RCC 7860 (cell line): ENCODE measurements at places on chromosomes 16 and 17.
A peak's percentile ranks its signal among the peaks of the same experiment; 100 is the strongest.

- DNase-seq: peak; percentile 27
Measured at GRCh38 chr17:31722251-31723056, 136.6 kb downstream of the COPRS start.

- DNase-seq: peak; percentile 85
Measured at GRCh38 chr17:62963296-62963695, 2.7 kb upstream of the TANC2 start.

DNA sequence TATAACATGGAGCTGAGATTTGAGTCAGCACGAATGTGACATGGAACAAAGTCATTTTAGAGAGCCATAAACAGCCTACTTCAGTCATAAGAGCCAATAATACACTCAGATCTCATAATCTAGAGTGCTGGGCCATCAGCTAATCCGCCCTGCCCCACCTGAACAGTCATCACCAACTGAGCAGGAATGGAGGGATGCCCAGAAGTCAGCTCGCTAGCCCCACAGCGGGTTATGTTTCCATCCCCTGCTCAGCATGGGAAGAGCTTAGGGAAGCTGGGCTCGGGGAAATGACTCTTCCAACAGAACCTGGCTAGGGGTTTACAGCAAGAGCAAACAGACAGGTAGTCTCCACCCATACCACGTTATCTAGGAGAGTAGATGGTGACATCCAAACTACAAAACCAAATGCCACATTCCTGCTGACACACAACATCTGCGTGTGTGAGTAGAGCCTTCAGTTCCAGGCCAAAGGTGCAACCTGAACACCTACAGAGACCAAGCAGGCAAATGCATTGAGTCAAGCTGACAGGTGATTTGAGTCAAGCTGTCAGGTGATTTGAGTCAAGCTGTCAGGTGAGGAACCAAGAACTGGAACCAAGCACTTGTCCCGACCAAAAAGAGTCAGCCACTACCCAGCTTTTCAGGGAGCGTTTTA, 2.0 kb downstream of the TMEM11 start:
- DNase-seq: no peak

DNA sequence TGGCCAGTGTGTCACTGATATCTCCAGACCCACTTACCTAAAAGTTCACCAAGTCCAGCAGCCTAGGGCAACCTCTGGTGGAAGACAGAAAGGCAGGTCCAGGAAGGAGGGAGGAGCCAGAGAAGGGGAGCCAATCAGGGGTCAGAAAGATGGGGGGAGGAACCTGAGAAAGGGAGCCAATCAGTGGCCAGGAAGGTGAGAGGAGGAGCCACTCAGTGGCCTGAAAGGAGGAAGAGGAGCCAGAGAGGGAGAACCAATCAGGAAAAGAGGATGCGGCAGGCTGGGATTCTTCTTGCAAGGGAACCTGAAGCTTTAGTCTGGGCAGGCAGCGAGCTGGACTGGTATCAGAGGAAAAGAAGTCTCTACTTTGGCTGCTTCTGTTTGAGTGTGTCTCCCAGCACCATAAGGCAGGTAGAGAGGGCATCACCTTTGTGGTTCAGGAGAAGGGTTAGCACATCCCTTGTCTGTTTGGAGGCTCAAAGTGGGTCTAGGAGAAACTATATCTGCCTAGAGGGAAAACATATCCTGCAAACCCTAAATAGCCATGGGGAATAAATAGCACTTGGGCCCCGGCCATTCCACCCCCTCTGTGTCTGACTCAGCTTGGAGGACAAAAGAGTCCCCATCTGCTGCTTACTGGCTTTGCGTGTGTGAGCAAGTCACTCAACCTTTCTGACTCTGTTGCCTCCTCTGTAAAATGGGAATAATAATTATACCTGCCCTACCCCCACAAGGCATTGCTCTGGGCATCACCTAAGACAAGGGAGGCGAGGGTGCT, 43.4 kb upstream of the CRHR1 start:
- no peak for DNase-seq

DNA sequence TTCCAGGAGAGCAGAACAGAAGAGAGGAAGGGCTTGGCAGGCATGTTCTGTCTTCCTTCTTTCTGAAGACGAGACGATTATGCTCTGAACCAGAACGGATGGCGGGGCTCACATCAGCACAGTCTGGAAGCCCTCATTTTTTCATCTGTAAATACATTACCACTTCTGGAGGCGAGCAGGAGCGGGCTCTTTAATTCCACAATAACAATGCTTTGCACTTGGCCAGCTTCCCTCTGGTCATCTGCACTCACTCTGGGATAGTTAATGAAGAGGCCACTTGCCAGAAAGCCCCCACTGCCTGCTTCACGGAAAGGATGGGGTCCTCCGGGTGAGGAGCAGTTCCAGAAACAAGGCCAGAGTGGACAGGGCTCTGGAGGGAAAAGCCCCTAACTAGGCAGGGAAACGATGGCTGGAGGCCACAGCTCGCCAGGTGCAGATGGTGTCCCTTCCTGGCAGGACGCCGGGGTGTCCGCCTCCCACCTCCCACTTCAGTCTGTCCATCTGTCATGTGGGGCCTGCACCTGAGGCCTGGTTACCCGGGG, 13.1 kb upstream of the BCAR1 start:
- DNase-seq: no peak

DNA sequence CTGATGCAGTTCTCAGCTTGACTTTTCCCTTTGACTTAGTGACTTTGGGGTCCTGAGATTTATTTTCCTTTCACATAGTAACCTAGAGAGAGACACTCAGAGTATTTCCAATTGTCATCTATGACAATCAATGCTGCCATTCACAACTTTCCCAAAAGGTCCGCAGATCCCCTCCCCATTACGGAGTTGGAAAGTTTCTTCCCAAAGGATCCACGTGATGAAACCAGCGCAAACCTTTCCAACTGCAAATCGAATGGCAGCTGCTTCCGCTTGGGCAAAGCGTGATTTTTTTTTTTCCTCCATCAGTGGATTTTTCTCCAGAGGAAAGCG, 538 bp upstream of the FCSK start:
- DNase-seq: no peak

DNA sequence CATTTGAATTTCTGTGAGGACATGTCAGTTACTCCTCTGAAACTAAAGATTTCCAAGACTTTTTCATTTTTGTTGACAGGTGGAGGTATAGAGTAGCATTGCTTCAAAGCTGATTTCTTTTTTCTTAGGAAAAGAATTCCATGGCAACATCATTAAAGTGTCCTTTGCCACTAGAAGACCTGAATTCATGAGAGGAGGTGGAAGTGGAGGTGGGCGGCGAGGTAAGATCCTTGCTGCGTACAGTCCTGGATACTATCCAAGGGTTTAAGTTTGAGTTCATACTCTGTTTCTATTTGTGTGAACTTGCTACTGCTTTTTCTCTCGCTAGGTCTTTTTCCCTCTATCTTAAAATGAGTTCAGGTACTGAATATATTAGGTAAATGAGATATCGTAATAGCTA, 26.5 kb downstream of the HEATR9 start:
- DNase-seq: no peak

DNA sequence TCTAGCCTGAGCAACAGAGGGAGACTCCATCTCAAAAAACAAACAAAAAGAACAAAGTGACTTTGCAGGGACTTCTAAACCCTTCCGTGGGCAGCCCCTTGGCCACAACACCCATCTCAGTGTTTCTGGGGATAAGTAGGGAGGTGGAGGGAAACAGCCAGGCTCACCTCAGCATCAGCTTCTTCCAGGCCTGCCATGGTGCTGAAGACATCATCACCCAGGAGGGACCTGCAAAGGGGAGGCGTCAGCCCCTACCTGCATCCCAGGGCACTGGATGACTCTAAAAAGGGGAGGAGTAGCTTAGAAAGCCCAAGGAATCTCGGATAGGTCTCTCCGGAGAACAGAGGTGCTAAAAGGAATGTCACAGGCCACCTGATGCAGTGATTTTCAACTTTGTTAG, 9.8 kb downstream of the FBF1 start:
- DNase-seq: no peak

GRCh38 chr17:49993423-49994060, 1.5 kb downstream of the DLX3 start:
- DNase-seq: no peak

- no peak for DNase-seq
Measured at GRCh38 chr17:40025991-40026815, 11.0 kb downstream of the CSF3 start.

- DNase-seq: no peak
Measured at GRCh38 chr16:47473792-47474191, 12.7 kb downstream of the PHKB start.

- no peak for DNase-seq
Measured at GRCh38 chr16:24013054-24013636, 177.4 kb downstream of the PRKCB start.

DNA sequence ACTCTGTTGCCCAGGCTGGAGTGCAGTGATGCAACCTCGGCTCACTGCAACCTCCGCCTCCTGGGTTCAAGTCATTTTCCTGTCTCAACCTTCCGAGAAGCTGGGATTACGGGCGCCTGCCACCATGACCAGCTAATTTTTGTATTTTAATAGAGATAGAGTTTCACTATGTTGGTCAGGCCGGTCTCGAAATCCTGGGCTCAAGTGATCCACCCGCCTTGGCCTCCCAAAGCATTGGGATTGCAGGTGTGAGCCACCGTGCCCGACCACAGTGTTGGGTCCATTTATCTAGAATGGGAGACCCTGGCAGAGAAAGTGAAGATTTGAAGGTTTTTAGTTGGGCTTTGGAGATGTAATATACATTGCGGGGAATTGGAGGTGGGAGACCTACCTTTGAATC, 70.1 kb downstream of the SNX29 start:
- DNase-seq: no peak

DNA sequence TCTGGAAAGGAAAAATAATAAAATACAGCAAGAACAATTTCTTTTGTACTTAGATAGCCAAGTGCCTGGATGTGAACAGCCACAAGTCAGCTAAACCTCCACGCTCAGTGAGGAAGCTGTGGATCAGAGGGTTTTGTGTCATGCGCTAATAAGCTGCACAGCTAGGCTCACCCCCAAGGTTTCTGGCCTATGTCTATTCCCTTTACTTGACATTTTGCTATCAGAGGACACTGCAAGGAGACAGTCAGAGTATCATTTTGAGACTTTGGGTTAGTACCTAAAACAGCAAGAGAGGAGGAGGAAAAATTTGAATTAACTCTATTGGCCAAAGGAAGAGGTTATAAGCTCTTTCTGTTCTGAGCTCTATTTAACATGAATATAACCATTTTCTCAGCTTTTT, 139.3 kb downstream of the KCNJ2 start:
- no peak for DNase-seq

DNA sequence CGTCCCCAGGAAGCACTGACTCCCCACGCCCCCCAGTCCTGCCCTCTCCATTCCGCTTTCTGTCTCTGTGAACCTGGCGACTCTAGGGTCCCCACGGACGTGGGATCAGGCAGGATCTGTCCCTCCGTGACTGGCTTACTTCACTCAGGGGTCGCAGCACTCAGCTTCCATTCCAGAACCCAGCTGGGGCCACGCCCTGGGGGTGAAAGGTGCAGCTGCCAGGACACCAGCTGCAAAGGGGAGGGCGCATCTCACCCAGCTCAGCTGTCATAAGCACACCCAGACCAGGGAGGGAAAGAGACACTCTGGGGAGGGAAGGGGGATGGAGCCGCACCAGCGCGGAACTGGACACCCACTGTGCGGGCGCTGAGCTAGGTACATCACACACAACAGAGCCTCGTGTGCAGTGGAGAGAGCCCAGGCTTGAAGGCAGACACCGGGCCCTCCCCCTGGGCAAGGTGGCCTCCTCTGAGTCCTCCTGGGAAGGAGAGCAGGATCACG, 18.5 kb upstream of the HEXD start:
- DNase-seq: no peak

- DNase-seq: no peak
Measured at GRCh38 chr17:76199469-76199868, 40.8 kb downstream of the RNF157 start.

- DNase-seq: no peak
Measured at GRCh38 chr17:27665549-27665948, 34.6 kb downstream of the LGALS9 start.

DNA sequence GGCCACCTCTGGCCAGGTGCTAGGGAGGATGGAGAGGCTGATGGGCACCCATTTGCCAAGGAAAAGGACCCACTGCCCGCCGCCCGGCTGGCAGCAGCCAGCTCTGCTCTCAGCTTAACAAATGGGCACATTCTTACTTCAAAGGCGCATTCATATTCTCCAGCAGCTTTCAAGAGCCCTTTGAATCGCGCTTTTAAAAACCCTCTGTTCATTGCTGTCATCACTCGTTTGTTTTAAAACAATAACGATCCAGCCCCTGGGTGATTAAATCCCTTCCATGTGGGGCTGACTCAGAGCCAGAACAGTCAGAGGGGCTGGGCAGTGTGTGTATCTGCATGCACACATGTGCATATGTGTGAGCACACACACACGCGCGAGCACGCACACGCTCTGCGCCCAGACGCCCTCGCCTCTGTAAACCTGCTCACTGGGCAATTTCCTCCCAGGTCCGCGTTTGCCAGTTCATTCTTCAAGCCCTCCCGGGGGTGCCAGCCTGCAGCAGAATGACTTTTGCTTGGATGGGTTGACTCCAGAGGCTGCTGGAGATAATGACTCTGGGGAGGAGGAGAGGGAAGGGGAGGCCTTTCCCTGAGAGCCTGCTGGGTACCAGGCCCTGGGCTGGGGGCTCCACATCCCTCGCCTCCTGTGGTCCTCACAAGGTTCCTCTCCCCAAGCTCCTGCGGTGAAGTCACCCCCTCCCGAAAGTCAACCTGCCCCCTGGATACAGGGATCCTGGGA, 133.1 kb downstream of the SDK2 start:
- no peak for DNase-seq

DNA sequence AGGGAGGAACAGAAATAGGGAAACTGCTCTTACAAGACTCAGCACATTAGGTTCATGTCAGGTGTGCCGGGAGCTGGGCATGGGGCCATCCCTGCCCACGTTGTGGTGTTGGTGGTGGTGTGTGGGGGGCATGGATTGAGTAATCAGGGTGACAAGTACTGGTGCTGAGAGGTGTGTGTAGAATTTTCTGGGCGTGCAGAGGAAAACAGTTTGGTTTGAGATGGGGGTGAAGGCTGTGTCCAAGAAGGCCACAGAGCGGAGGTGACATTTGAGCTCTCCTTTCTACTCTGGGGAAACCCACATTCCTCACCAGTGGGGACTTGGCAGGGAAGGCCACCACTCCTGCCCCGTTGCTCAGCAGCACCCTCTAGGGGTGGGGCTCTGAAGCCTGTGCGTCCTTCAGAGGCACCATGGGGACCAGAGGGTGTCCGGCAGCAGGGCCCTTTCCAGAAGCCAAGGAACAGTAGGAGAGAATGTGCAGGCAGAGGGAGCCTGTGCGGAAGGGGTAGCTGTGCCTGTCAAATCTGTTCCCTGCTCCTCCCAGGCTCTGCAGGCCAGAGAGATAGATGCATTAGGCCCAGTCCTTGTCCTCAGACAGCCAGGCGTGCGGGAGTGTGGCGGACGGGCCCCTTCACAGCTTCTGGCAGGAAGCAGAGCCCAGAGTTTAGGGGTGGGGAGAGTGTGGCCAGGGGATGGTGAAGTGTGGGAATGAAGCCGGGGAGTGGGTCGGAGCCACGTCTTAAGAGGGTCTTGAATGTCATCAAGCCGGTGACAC, 48.7 kb upstream of the GSE1 start:
- DNase-seq: no peak

GRCh38 chr16:13594823-13595222, 325.1 kb upstream of the ERCC4 start:
- DNase-seq: no peak
